ENCODE measurements at places on chromosomes 4 and X.
A peak's percentile ranks its signal among the peaks of the same experiment; 100 is the strongest.

DNA sequence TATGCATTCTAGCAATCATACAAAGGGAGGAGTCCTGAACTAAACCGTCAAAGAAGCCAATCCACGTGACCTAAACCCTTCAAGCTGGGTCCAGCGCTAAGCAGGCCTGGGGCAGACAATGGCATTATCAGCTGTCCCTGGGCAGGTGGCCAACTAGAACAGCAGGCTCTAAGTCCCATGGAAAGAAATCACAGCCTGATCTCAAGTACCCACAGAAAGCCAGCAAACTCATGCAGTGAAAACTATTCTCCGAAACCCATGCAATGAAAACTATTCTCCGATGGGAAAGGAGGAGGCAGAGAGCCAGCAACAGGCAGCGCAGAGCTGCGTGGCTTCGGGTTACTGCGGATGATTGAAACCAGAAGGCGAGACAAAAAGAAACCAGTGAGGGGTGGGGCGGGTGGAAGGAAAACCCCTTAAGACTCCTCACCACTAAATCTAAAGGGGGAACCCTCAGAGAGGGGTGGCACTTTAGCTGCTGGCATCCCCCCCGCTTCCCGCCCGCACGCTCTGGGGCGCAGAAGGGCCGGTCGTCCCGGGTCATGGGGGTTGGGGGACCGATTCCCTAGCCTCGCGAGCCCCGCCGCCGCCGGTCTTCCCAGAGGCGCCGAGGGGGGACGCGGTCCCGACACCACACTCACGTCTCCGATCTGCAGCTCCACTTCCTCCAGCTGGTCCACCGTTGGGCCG, 567 bp downstream of the C4orf46 start:
- DNase-seq = peak; percentile 35

GRCh38 chrX:100647095-100647494, 3.1 kb downstream of the SRPX2 start:
- DNase-seq = no peak

GRCh38 chrX:10233173-10233572, 76.4 kb downstream of the CLCN4 start:
- no peak for DNase-seq

DNA sequence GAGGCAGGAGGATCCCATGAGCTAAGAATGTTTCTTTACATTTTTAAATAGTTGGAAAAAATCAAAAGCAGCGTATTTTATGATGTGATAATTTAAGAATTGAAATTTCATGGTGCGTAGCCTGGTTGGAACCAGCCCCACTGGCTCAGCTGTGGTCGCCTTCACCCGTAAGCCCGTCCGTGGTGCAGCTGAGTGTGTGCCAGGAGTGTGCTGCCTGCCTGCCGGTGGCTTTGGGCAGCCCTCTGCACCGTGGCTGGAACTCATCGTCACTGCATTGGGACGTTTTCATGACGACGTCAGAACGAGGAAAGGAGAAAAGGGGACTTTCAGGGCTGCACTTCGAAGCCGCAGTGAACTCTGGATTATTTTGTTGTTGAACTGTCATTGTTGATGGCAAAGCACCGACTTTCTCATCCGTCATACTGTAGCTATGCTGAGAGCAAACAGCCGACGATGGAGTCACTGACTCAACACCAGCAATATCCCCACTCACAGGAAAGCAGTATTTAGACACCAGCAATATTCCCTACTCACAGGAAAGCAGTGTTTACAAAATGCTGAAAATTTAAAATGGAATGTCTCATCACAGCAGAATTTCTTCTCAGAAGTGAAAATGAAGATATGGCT, 35.1 kb downstream of the PCGF3 start:
- no peak for DNase-seq

GRCh38 chr4:65911720-65912119, 241.4 kb upstream of the EPHA5 start:
- DNase-seq = no peak

GRCh38 chr4:74327762-74328161, 19.5 kb downstream of the EPGN start:
- no peak for DNase-seq

DNA sequence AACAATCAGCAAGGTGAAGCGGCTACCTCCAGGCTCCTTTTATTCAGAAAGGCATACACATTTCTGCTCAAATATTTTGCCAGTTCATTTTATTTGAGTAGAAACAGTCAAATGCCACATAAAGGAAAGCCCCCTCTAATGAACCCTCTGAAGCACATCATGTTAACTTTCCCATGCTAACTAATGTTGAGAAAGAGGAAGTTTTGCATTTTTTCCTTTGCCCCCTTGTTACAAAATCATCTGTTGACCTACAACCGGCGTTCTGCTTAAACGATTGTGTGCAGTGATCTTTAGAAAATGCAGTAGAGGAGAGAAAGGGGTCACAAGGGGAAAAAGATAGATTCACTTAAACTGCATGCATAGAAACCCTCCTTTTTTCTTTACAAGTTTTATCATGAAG, 25.2 kb upstream of the ATXN3L start:
- DNase-seq = no peak

GRCh38 chr4:26343038-26343398, 22.2 kb downstream of the RBPJ start:
- no peak for DNase-seq

Data from CD4-positive, alpha-beta T cell treated with Interferon alpha-2 for 1 hour (primary cell).